Breast epithelium (tissue), 4 donors: ENCODE measurements at places on chromosomes 7 and 10.

DNA sequence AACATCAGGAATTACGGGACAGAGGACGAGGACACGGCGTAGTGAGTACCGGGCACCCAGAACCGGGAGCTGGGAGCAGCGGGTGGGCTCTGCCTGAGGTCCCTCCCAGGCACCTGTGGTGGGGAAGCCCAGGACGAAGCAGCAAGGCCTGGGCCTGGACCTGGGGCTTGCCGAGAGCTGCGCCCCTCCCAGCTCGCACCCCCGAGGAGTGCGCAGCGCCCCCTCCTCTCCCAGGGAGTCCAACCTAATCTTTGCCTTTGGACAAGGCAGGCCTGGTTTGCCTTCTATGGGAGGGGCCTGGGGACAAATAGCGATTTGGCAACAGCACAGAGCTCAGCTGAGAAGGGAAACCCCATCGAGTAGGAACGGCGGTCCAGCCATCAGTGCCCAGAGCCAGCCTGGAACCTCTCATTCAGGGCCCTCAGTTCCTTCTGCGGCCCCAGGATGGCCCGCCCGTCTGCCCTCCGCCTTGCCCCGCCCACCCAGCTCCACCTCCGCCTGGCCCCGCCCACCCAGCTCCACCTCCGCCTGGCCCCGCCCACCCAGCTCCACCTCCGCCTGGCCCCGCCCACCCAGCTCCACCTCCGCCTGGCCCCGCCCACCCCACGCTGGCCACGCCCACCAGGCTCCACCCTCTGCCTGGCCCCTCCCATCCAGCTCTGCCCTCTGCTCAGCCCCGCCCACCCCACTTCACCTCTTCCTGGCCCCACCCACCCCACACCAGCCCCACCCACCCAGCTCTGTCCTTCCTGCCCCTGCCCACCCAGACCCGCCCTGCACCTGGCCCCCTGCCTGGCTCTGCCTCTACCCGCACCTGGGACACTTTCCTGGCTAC, 32.5 kb upstream of the KNDC1 start:
- H3K4me1 ChIP-seq: no peaks in the 10 kb centered on the region
- H3K27me3 ChIP-seq: no peaks in the 10 kb centered on the region
- no peaks in the 10 kb centered on the region for H3K36me3 ChIP-seq
- no peak for DNase-seq
- H3K27ac ChIP-seq: no peak overlapping the region
- H3K4me3 ChIP-seq: no peak overlapping the region

DNA sequence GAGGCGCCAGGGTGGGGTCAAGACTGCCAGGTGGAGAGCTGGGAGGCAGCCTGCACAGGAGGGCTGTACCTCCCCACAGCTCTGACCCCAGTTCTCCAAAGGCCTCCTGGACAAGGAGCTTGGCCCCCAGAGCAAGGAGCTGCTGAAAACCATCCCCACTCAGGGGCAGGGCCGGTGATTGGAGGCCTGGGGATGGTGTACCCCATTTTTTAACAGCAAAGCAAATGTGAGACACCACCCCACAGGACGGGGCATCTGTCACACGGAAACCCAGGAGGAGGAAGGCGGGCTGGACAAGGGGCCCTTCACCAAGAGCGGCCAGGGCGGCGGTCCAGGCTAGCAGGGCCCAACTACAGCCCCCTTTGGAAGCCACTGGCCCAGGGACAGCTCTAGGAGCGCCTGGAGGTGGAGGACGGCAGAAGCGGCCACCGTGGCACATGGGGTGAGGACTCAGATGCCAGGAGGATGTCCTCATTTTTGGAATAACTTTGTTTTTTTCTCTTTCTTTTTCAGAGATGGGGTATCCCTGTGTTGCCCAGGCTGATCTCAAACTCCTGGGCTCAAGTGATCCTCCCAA, 56.4 kb upstream of the TNRC18 start:
- no peaks in the 10 kb centered on the region for H3K36me3 ChIP-seq
- no peak for DNase-seq
- no peaks in the 10 kb centered on the region for H3K4me1 ChIP-seq
- H3K4me3 ChIP-seq: no peak overlapping the region

DNA sequence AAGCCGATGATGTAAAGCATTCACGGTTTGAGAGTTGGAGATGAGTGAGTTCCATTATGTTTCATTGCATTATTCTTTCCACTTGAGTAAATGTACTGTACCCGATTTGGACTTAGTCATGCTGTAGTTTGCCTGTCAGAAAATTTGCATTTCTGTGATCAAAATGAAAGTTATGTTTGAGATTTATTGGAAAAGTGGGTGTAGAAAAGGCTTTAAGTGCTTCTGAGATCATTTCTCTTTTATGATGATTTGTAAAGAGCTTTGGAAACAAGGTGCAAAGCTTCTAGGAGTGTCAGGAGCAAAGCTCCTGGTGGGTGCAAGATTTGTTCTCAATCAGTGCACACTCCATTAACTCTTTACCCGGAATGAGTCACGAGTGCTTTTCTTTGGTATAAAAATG, 204.1 kb upstream of the POM121L12 start:
- H3K4me3 ChIP-seq: no peak overlapping the region
- no peaks in the 10 kb centered on the region for H3K27me3 ChIP-seq
- no peak overlapping the region for H3K27ac ChIP-seq
- DNase-seq: no peak

DNA sequence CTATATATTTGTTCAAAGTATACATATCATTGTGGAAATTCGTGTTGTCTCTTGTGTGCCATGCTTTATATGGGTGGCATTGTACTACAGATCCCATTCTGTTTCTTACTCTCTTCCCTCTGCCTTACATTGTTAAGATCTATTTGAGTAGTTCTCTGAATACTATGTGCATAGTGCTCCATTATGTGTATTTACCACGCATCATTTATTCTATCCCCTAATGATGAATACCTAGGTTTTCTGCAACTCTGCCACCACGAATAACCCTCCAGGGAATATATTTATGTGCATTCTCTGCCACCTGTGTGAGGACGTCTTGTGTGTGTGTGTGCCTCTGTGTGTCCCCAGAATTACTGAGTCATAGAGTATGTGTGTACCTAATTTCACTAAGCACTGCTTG, 431.2 kb upstream of the C7orf33 start:
- H3K4me3 ChIP-seq: no peak overlapping the region
- H3K36me3 ChIP-seq: no peaks in the 10 kb centered on the region
- no peaks in the 10 kb centered on the region for H3K4me1 ChIP-seq
